CD4-positive, alpha-beta T cell treated with Interleukin-15 for 1 hour (primary cell): ENCODE measurements at places on chromosomes 12 and 14.

DNA sequence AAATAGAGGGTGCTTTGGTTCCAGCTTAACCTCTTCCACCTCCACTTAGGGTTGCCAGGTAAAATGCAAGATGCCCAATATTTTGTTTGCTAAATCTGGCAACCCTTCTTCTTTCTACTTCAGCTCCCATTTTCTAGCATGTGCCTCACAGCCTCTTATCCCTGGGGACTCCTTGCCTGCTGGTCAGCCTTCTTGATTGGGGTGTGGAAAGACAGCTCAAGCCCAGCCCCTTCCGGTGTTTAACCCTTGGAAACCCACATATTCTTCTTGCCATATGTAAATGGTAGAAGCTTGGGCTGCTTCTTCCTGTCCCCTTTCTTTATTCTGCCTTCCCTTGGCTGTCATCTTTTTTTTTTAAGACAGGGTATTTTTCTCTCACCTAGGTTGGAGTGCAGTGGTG, 5.7 kb downstream of the SPIC start:
- DNase-seq = no peak

GRCh38 chr12:58894040-58894439, 26.3 kb downstream of the LRIG3 start:
- DNase-seq = no peak

DNA sequence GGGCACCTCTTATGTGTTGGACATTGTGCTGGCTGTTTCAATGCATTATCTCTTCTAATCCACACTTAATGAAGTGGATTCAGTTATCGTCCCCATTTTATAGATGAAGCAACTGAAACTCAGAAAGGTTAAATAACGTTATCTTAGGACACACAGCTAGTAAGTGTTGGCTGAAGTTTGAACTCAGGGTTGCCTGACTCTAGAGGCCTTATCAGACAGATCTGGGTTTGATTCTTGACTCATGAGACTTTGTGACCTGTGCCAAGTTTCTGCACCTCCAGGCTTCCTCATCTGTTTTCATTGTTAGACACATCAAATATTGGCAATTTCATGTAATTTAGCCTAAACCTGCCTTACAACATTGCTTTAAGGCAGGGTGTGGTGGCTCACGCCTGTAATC, 18.2 kb upstream of the IRF2BPL start:
- DNase-seq = no peak

GRCh38 chr12:4506870-4507269, 31.8 kb upstream of the RAD51AP1 start:
- peak; percentile 17 for DNase-seq
